GM10248 (cell line): ENCODE measurements at places on chromosomes 7 and 10.

DNA sequence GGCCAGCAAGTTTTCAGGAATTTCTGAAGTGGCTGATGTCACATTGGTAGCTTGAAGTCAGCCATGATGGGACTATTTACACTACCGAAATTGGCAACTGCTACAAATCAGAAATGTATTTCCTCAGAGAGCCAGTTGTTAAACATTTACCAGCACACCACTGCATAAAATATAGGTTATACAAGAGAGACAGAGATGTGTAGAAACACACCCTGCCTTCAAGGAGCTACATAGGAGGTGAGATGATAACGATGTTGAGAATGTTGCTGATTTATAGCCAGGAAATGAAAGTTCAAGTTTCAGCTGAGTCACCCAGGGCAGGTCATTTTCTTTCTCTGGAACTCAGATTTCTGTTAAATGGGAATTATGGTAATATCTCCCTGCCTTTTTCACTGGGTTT, 46.0 kb upstream of the TCF7L2 start:
- DNase-seq = no peak

GRCh38 chr7:128948976-128949760, 11.4 kb downstream of the IRF5 start:
- DNase-seq = no peak

DNA sequence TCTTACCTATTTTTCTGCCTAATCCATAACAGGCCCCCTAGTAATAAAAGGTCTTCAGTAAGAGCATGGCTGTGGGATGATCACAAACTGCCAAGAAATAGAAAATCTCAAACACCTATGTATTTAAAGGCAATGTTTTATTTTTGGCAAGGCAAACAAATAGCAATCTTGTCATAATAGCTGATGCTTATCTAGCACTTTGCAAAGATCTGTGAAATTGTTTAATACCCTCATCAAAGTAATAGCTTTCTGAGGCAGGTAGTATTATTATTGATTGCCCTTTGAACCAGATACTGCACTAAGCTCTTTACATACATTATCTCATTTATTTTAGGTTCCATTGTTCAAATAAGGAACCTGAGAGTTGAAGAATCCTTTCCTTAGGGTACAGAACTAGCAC, 1.6 kb upstream of the CADPS2 start:
- DNase-seq = no peak

- DNase-seq = no peak
Observed at GRCh38 chr7:39069896-39070881, 92.5 kb downstream of the POU6F2 start.

DNA sequence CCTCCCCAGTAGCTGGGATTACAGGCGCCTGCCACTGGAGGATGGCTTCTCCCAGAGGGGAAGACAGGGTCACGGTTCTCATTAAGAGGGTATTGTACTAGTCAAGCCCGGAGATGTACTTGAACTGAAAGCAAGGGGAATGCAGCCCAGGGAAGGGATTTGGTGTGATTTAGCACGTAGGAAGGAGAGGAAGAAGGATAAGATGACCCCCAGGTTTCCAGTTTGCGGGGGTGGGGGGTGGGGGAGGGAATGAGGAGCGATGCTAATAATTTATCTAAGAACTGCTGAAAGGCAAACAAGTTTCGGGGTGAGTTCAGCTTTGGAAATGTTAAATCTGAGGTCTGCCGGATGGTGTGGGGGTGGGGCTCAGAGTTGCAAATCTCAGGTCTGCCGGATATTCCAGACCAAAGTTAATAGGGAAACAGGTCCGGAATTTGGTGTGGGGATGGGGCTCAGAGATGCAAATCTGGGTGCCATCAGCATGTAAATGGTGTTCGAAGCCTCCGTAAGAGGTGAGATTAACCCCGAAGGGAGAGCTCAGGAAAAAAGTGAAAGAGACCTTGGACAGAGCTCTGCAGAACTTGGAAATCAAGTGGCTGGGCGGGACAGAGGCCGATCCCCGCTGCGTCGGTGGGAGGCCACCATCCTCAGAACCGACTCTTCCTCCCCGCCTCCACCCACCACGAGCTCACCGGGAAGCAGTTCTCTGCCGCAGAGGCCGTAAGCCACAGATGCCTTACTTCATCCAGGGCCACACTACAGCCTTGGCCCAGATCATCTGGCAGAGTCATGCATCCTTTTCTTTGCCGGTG, 1.6 kb upstream of the SEPHS1 start:
- no peak for DNase-seq

DNA sequence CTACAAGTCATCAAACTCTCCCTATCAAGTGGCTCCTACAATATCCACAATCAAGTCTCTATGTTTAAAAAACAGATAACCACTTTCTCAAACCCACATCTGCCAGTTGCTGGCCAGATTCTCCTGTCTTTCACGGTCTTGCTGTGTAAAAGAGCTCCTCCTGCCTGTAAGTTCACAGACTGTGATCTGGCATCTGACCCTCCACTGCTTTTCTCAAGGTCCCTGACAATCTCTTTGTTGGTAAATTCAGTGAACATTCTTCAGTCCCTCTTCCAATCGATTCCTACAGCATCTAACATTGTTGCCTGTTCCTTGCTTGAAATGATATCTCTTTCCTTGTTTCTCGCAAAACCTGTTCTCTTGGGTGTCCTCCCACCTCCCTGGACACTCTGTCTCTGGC, 18.5 kb upstream of the LMOD2 start:
- no peak for DNase-seq

DNA sequence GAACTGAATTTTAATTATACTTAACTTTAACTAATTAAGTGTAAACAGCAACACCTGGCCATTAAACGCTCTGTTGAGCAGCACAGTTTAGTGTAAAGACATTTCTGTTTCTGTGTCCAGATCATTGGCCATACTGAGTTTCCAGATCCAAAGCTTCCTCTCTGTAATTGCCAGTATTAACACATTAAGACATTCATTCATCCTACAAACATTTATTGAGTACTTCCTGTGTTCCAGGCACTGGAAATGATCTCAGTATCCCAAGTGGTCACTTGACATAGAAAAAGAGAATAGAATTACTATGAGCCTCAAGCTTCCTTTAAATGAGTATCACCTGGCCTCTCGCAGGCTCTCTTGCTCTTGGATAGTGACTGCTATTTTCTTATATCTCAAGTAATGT, 618.1 kb downstream of the SORCS3 start:
- no peak for DNase-seq

DNA sequence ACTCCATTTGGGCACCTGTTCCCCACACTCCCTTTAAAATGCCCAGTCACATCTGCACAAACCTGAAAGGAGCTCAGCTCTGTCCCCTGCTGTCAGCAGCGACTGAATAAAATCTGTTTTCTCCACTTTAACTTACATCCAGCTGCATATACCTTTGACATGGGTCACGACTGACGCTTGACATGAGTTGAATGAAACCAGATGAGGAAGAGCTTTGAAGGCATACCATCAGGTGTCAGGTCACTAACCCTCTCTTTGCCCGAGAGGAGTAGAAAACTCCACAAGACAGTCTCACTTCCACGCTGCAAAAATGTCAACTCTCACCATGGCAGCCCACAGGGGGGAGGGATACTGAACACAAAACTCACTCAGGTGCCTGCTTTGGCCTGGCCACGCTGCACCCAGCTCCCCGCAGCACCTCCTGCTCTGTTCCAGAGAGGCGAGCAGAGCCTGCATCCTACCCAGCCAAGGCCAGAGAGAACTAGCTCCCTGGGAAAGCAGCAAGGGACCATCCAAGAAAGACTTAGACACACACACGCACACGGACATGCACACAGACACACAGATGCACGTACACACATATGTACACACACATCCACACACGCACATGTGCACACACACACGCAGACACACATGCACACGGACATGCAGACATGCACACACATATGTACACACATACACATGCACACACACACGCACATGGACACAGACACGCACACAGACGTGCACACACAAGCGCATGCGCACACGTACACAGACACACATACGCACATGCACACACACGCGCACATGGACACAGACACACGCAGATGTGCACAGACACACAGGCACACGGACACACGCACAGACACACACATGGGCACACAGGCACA, 191.0 kb downstream of the MAD1L1 start:
- no peak for DNase-seq

- no peak for DNase-seq
Observed at GRCh38 chr7:91140982-91141381, 123.3 kb upstream of the FZD1 start.

GRCh38 chr7:27103489-27104226, 1.2 kb upstream of the HOXA2 start:
- no peak for DNase-seq

GRCh38 chr7:55019191-55019690, 424 bp downstream of the EGFR start:
- DNase-seq = peak; percentile 34

DNA sequence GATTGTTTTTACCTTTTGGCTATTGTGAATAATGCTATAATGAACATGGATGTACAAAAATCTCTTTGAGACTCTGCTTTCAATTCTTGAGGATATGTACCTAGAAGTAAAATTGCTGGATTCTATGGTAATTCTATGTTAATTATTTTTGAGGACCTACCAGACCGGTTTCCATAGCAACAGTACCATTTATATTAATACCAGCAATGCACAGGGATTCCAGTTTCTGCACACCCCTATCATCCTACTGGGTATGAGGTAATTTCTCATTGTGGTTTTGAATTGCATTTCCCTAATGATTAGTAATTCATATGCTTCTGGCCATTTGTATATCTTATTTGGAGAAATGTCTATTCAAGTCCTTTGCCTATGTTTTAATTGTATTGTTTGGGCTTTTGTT, 9.9 kb upstream of the PPP1R9A start:
- DNase-seq = no peak

DNA sequence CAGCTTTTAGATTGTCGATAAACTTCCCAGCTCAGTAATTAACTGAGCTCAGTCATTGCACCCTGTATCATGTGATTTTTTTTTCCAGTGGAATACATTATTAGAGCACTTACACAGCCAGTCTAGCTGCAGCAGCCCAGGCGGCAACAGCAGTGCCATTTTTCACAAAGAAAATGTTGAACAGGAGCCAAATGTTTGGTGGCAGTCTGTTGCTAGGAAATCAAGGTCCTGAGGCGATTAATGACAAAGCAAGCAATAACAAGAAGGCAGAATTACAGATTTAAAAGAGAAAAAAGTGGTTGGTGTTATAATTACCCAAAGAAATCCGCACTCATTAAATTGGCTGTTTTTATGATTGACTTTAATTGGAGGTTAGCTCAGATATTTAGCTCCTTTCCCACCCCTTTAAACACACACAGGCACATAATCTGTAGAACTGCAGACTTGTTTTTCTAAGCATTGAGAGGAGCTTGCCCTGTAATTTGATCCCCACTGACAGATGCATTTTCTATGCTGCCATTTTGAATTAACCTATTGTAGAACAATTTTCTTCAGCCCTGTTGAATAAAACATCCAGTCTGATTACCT, 267.4 kb downstream of the ADK start:
- DNase-seq = no peak

GRCh38 chr7:5248201-5248885, 34.4 kb upstream of the SLC29A4 start:
- DNase-seq = no peak
